ENCODE measurements at places on chromosomes 7 and 10.
A peak's percentile ranks its signal among the peaks of the same experiment; 100 is the strongest.

DNA sequence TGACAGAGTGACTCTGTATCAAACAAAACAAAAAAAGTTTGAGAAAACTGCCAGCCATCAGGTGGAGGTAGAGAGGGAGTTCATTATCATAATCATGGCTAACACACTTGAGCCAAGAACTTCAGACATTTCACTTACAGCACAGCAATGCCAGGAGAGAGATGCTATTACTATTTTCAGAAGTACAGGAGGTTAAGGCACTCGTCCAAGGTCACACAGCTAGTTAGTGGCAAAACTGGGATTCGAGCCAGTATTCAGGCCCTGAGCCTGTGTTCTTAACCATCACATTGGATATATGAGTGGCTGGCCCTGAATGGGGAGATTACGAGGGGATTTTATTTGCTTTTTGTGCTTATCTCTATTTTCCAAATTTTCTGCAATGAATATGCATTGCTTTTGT lies 24.8 kb upstream of the UNC5B start:
- no peak for DNase-seq

DNA sequence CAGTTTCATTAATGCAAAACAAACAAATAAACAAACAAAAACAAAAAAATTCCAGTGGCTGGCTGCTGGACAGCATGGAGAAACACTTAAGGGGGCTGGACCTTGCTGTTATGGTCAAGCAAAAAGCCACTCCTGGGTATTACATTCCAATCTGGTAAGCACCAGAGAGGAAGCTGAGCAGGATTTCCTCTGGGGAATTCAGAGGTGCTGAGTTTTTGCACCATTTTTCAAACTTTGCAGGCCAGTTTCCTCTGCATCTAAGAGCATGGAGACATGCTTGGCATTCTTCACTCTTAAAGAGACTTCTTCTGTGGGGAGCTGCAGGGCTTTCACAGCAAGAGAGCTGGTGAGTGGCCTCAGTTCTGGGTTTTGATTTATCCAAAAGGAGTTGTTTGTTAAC lies 84.5 kb downstream of the FZD1 start:
- no peak for DNase-seq

- DNase-seq = no peak
These were observed 213.6 kb upstream of the FZD1 start for GRCh38 chr7:91050677-91051076.

GRCh38 chr7:2518737-2519118 lies 846 bp upstream of the LFNG start:
- no peak for DNase-seq

- no peak for DNase-seq
These were observed 102.3 kb upstream of the BTBD16 start for GRCh38 chr10:122168598-122169394.

- DNase-seq = no peak
These were observed 53.9 kb upstream of the SH2B2 start for GRCh38 chr7:102232611-102233286.

DNA sequence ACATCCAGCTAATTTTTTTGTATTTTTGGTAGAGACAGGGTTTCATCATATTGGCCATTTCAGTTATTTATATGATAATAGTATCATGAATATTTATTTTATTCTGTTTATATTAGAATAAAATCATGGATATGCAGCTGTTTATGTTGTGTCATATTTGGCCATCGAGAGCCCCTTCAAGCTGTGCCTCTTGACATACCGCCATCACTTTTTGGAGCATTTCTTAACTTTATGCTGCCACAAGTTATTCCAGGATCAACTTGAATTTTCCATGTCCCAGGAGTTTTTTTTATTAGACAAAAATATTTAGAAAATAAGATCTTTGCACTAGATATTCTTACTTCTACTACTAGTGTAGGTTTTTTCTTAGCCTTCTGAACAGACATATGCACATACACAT lies 1067.0 kb upstream of the LRRTM3 start:
- DNase-seq = no peak

- no peak for DNase-seq
These were observed 145.8 kb upstream of the LRRN3 start for GRCh38 chr7:110944966-110945644.

DNA sequence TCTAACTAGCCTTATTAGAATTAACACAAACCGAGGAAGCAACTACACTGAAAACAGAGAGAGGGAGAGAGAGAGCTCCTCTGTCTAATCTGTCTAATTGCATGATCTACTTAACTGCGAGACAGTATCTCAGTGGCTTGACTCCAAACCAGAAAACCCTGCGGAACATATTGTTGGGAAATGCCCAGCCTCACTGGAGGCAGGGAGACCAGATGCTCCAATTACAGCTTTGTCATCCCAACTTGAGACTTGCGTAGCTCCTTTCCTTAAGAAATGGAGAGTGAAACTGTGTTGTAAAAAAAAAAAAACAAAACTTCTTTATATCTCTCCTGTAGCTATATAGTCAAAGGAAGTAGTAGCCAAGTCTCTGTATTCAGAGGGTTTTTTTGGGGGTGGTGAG lies 52.0 kb upstream of the ZNRF2 start:
- no peak for DNase-seq

GRCh38 chr7:120760050-120760449 lies 97.9 kb downstream of the TSPAN12 start:
- DNase-seq = no peak

DNA sequence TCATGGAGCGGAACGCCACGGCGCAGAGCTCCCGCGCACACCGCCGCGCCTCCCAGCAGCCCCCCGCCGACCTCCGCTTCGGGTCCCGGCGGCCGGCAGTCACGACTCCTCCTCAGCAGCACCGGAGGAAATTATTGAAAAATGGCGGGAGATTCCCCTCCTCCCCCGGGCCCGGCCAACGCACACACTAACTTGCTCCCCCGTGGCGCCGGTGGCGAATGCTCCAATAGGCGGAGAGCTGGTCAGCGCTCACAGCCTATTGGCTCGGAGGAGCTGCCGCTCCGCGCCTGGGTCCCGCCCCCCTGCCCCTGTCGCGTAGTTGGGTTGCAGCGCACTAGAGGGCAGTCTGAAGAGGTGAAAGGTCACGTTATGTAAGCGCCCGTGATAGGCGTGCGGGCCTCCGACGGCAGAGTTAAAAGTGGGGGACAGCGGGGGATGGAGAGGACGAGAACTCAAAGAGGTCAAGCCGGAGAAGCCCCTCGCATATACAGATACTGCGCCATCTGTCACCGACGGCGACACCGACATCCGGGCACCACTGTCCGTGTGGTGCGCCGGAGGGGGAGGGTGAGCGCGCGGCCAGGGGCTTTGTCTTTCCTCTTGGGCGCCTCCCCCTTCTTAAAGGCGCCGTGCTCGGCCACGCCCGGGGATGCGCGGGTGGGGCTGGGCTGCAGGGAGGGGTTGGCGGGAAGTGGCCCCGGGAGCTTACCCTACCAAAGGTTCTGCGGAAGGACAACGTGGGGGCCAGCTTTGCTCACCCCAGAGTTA lies at the start of gene BAZ1B:
TSS of gene BAZ1B (minus strand) at position 189 of the 768 bp plus-strand sequence. CDS start 360 bp downstream, outside the sequence.
- DNase-seq = peak; percentile 98

DNA sequence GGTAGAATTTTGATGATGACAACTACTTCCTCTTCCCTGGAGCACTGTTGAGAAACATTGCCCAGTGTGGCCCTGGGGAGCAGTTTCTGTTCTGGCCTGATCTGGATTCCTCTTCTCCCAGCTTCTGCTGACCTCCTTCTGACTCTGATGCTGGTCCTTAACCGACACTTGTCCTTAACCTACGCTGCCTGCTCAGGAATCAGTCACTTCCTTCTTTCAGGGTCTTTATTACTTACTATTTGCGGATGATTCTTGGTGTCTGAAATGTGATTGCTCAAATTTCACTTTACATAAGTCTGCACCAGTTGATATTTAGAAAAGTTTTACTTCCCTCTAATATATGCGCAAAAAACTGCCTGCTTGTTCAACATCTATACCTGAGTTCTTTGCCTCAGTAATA lies 164.1 kb downstream of the PTEN start:
- DNase-seq = no peak

GRCh38 chr10:13953371-13953770 lies 366.6 kb downstream of the PRPF18 start:
- DNase-seq = no peak

DNA sequence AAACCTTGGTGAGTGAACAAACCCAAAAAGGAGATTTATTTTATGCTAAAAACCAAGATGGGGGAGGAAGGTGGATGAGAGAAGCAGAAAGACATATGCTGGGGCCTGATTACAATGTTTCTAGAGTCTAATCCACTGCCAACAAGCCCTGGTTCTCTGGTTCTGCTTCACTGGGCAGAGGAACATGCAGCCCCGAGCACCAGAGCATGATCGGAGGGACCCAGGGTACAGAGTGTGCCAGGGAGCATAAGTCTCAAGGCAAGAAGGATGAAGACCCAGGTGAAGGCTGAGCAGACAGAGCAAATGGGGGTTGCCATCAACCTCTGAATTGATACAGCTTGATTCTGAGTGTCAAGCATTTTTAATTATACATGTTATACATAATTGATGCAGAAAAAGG lies 30.7 kb downstream of the SLC16A12 start:
- no peak for DNase-seq

DNA sequence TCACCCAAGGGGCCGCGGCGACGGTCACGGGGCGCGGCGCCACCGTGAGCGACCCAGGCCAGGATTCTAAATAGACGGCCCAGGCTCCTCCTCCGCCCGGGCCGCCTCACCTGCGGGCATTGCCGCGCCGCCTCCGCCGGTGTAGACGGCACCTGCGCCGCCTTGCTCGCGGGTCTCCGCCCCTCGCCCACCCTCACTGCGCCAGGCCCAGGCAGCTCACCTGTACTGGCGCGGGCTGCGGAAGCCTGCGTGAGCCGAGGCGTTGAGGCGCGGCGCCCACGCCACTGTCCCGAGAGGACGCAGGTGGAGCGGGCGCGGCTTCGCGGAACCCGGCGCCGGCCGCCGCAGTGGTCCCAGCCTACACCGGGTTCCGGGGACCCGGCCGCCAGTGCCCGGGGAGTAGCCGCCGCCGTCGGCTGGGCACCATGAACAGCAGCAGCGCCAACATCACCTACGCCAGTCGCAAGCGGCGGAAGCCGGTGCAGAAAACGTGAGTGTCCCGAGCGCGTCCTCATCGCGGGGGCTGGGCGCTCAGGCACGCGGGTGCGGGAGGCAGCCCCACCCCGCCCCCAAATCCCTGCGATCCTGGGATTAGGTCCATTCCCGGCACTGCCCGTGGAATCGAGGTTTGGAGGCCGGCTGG lies 509 bp downstream of the AHR start:
- no peak for DNase-seq

Data from NCI-H1048 (cell line).